ENCODE measurements at places on chromosomes 4 and X. TPM values are rescaled to one million over a fixed set of nuclear protein-coding genes. Genes with fewer than 3 reads are reported as not detected.

The EMD gene
- 152 TPM for total RNA-seq

The GATA1 gene
- 0.49 TPM for total RNA-seq

The MAML3 gene
- 1.7 TPM for total RNA-seq

The SH3D19 gene
- not detected for total RNA-seq

The CETN2 gene
- total RNA-seq: 11.0 TPM

The SULT1B1 gene
- 11.9 TPM for total RNA-seq

The SYP gene
- 0.36 TPM for total RNA-seq

The LEF1 gene
- total RNA-seq: 39.8 TPM

The ZAR1 gene
- total RNA-seq: not detected

The NUDT11 gene
- total RNA-seq: 3.1 TPM

The MFAP3L gene
- 5.6 TPM for total RNA-seq

The FGF13 gene
- not detected for total RNA-seq

The NONO gene
- 439 TPM for total RNA-seq

The AFM gene
- total RNA-seq: not detected

The CYLC1 gene
- total RNA-seq: not detected

The PCGF3 gene
- 101 TPM for total RNA-seq

The TCP11X2 gene
- total RNA-seq: not detected

The GC gene
- not detected for total RNA-seq

The CXXC4 gene
- total RNA-seq: 2.1 TPM

The SEPTIN6 gene
- total RNA-seq: 138 TPM

The KANTR gene
- 17.1 TPM for total RNA-seq

The MAPK10 gene
- not detected for total RNA-seq

The MAGEA12 gene
- total RNA-seq: not detected

The GPRIN3 gene
- total RNA-seq: 48.3 TPM

Measured in natural killer cell (primary cell).